NK-92 treated with Interleukin-12 subunit alpha and Interleukin-12 subunit beta, amount 100 ng/mL, for 24 hours (cell line): ENCODE measurements at places on chromosomes 13 and 19.

DNA sequence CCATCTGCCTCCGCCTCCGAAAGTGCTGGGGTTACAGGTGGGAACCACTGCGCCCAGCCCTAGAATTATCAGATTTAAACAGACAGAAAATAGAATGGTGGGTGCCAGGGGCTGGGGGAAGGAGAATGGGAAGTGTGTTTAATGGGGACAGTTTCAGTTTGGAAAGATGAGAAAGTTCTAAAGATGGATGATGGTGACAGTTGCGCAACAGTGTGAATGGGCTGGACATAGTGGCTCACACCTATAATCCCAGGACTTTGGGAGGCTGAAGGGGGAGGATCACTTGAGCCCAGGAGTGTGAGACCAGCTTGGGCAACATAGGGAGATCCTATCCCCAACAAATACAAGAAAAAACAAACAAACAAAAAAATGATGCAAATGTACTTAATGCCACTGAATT, 15.9 kb downstream of the KANK2 start:
- DNase-seq: no peak

- DNase-seq: no peak
Observed at GRCh38 chr13:113775451-113776145, 16.6 kb downstream of the TMEM255B start.

- peak; percentile 56 for DNase-seq
Observed at GRCh38 chr19:41641879-41642485, 15.1 kb upstream of the CEACAM4 start.

GRCh38 chr19:39500543-39500942, 1.8 kb downstream of the DLL3 start:
- DNase-seq: no peak

GRCh38 chr19:5749505-5749904, 29.1 kb downstream of the CATSPERD start:
- DNase-seq: no peak

- no peak for DNase-seq
Observed at GRCh38 chr19:4575267-4576015, 16.0 kb upstream of the SEMA6B start.

DNA sequence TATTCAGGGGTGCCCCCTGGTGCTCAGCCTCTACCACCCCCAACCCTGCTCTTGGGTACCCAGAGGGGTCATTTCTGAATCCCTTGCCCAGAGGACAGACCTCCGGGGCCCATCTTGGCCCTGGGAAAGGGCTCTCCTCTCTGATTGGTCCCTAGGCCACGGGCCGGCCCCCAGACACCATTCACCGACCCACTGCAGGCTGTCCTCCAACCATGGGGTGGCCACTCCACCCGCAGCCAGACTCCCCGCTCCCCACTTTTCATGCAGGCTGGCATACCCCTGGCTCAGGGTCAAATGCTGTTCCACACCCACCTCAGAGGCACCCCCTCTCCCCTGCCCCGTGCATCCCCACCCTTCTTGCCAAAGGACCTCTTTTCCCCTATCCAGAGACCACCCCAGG, 14.8 kb downstream of the SMIM24 start:
- no peak for DNase-seq
